ENCODE measurements at places on chromosomes 7 and 10.

DNA sequence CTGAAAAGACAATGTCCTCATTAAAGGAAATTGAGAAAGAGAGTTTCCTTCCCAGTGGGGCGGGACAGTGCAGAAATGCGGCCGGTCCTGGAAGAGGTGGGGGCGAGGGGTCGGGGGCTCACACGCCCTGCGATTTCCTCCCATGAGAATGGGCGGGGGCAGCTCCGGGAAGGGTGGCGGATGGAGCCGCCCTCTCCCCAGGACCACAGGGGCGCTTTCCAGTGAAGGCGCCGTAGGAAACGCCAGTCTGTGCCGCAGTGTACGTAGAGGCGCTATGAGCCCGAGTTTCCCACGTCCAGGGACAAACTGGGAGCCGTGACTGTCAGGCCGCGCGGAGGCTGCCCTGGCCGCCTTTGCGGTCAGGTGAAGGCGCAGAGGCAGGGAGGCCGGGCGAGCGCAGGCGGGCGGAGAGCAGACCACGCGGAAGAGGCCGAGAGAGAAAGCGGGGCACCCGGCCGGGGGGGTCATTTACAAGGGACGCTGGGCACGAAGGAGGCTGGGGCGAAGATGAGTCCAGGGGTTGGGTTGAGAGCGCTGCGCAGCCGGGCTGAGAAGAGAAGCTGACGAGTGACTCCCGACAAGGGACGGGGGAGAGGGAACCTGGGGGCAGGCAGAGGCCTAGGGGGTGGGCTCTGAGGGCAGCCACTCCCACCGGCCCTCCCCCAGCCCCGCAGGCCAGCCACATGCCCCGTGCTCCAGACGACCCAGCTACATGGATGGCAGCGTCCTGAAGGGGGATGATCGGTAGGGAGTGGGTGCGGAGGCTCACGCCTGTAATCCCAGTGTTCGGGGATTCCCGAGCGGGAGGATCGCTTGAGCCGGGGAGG, 45.0 kb downstream of the ALOX5 start:
- no peak for DNase-seq

DNA sequence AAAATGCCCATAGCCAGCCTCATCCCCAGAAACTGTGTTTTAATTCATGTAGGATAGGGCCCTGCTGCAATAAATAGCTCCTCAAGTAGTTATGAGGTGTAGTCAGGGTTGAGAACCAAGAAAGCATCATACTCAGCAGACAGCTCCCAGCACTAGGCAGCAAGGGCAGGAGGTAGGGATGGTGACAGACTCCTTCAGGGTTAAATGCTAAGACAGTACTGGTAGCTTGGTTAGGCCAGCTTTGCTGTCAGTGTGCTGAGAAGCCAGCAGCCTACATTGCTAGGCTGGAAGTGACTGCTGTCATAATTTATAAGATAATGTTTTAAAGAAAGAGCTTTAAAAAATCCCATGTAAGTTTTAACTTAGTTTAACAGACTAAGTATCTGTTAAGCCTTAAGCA, 113.9 kb upstream of the IMMP2L start:
- no peak for DNase-seq

DNA sequence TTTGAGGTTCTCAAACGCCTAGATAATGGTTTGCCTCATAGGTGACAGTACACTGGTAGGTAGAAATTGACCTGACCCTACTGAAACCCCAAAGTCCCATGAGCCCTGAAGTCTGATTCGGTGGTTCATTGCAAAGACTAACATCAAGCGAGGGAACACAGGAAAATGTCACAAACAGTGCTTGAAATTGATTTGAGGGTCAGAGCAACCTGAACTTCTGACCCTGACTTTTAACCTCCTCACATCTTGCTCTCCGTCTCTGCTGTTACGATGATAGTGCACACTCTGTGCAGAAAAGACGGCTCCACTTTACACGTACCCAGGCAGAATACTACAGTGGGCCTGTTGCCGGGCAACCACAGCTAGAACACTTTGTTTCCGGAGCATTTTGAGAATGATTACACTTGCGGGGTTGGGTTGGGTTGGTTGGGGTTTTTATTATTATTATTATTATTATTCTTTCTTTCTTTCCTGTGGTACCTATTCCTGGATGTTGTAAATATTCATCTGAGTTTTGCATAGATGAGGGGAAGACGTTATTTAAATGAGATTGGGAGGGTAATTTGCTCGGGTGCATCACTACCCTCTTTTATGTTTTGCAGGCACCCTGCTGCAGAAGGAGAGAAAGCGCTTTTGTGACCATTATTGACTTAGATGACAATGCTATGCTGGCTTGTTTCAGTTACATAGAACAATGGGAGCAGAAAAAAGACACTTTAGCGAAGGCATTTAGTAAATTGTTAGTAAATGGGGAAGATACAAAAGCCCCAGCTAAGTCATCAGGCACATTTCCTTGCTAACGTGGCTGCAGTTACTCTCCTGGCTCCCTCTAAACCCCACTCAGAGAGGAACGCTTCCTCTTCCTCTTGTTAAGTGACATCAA, 438.1 kb upstream of the NRP1 start:
- DNase-seq, result no peak

DNA sequence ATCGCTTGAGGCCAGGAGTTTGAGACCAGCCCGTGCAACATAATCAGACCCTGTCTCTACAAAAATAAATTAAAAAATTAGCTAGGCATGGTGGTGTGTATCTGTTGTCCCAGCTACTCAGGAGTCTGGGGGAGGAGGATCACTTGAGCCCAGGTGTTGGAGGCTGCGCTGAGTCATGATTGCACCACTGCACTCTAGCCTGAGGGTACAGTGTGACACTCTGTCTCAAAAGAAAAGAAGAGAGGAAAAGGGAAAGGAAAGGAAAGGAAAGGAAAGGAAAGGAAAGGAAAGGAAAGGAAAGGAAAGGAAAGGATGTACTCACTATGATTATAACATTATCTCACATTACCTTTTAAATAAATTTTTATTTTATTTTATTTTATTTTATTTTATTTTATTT, 56.5 kb upstream of the MPP7 start:
- no peak for DNase-seq

GRCh38 chr7:33477719-33478480, 348.5 kb downstream of the BBS9 start:
- DNase-seq, result no peak

DNA sequence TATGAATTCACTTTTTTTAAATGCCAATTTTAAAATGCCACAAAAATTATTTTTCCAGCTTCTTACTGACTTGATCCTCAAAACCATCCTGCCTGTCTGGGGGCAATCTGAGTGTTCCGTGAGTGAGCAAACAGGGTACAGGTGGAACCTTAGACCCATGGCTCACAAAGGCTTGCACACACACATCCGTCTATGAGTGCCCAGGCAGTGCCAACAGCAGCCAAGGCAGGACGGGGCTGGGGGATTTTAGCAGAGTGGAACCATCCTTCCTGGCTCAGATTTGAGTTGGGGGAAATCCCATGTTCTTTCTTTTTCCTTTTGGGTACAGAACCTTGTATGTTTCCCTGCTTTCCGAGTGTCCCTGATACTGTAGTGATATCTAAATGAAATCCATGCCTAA, 377.7 kb upstream of the MGMT start:
- DNase-seq, result no peak

DNA sequence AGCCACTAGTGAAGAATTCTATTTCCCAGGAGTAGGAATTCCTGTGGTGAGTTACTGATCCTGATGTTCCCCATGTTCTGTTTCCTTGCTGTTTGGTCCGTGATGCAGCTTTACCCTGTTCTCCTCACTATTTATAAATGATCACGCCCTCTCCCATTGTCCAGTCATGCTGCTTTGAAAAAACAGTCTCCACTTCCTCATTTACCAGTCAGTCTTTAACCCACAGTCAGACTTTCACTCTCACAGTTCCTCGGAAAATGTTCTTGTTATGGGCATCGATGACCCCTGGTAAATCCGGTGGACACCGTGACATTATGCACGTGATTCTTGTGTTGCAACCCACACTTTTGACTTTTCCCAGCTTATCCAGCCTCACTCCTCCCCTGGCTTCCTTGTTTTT, 14.4 kb downstream of the SCIN start:
- DNase-seq, result no peak

DNA sequence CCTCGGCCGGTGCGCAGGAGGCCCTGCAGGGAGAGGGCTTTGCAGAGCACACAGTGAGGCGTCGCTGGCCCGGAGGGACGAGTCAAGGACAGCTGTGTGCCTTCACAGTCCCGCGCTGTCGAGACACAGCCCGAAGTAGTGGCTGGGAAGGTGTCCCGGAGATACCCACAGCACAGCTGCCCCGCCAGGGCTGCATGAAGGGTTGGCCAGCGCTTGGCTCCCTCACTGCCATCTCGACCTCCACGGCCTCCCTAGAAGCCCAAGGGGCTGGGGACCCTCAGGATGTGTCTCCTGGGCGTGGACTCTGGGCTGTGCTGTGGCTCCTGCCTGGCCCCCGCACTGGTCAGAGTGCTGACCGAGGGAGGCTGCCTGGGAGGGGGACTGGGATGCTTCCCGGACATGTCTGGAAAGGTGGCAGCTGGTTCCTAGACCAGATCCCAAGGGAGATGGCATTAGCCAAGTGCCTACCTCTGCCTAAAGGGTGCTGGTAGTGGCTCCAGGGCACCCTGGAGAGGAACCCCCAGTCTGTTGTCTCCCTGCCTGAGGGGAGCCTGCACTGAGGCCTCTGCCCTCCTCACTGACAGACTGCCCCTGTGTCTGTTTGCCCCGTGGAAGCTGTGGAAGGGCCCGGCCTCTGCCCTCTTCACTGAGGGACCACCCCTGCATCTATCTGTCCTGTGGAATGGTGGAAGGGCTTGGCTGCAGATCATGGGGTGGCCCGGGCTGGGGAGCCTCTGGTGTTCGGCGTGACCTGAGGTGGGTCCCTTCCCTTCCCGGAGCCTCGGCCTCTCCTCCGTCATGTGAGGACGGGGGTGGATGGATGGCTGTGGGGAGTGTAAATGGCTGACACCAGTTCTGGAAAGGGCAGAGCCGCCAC, 5.8 kb downstream of the ELFN1 start:
- DNase-seq, result no peak

DNA sequence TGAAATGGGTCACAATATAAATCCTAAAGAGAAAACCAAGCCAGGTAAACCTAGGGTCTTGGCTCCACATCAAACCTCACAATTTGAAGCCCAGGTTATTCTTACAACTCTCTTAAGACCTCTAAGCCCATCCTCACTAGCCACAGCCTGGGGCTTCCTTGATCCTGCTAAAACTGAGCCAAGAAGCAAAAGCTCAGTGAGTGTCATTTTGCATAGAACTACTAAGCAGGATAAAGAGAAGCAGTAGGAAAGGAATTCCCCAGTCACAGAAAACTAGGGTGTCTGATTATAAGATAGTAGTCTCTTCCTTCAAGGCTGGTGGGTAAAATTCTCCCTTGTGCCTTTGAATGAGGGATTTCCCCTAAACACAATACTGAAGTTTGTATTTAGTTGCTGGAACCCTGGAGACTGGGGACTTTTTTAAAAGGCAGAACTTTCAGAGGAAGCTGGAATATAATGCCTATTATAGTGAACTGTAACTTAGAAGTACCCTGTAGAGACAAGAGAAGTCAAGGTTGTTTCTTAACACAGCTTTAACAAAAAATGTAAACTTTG, 196.6 kb upstream of the KIAA1217 start:
- no peak for DNase-seq

- DNase-seq, result no peak
Measured at GRCh38 chr7:137086896-137087295, 218.4 kb downstream of the CHRM2 start.

- no peak for DNase-seq
Measured at GRCh38 chr7:120725376-120726039, 132.4 kb downstream of the TSPAN12 start.

- no peak for DNase-seq
Measured at GRCh38 chr7:92880212-92881090, 44.1 kb upstream of the CDK6 start.

GRCh38 chr7:92133737-92134270, 473 bp downstream of the CYP51A1 start:
- no peak for DNase-seq

- DNase-seq, result no peak
Measured at GRCh38 chr7:17593819-17594419, 295.5 kb downstream of the AHR start.

- no peak for DNase-seq
Measured at GRCh38 chr10:101494650-101495049, 93.4 kb downstream of the POLL start.

DNA sequence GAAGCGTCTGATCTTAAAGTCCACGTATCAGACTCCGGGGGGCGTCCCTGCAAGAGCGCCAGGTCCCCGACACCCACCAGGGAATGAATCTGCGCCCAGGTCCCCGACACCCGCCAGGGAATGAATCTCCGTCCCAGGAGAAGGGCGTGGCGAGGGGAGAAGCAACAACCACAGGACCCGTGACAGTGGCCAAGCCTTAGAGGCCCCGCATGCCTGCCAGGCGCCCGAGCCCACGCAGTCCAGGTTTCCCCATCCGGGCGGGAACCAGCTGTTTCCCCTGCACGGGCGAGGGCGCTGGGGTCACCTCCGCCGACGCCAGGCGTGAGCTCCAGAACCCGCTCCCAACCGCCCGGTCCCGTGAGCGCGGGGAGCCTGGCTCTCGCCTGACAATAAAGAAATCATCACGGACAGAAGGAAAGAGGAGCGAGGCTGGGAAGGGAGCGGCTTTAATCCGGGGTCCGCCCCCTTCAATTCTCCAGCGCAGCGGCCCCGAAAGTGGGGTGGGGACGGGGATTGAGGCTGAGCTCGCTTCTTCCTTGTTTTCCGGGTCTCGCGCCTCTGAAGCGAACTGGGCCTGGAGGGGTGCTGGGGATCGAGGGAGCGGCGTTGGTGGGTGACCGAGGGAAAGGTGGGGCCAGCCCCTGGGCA, 29.0 kb upstream of the BMS1 start:
- no peak for DNase-seq

GRCh38 chr10:35058134-35058533, 32.0 kb downstream of the CUL2 start:
- no peak for DNase-seq

DNA sequence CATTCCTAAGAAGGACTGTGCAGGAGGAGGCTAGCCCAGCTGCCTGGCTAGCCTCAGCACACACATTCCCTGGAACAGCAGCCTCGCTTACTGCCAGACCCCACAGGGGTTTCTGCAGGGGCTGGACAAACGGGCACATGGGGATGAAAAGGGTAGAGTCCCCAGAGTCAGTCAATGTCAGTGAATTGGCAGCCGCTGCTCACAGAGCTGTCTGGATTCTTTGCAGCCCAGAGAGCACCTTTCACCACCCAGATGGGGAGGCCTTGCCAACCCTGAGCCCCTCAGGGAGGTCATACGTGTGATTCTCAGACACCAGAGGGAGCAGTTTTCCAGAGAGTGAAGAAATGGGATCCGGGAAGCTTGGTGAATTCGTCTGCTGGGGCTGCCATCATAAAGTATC, 143.3 kb downstream of the KCNMA1 start:
- no peak for DNase-seq

- DNase-seq, result no peak
Measured at GRCh38 chr7:76326646-76327233, 24.3 kb downstream of the HSPB1 start.

- DNase-seq, result no peak
Measured at GRCh38 chr7:92567460-92567859, 22.7 kb downstream of the FAM133B start.

DNA sequence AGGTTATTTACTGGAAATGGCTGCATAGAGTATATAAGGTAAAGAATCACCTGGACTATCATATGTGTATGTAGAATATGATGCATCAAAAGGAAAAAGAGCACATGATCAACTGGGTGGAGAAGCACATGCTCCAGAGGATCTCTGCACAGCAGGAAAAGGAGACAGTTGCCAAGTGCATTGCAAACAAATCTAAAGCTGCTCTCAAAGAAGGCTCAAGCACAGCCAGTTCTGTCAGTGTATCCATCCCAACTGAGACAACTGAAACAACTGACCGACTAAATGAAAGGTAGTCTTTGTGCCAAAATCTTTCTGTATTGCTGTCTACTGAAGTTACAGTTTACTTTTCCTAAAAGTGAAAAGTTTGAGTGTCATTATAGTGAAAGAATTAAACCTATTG, 83.2 kb upstream of the SGCE start:
- DNase-seq, result no peak

- DNase-seq, result no peak
Measured at GRCh38 chr7:64551375-64552142, 11.3 kb downstream of the ZNF680 start.

All from cortex of kidney (tissue), 1 donor.